ENCODE measurements at places on chromosomes 4 and X. TPM values are rescaled to one million over a fixed set of nuclear protein-coding genes. Genes with fewer than 3 reads are reported as not detected.
A peak's percentile ranks its signal among the peaks of the same experiment; 100 is the strongest.

DNA sequence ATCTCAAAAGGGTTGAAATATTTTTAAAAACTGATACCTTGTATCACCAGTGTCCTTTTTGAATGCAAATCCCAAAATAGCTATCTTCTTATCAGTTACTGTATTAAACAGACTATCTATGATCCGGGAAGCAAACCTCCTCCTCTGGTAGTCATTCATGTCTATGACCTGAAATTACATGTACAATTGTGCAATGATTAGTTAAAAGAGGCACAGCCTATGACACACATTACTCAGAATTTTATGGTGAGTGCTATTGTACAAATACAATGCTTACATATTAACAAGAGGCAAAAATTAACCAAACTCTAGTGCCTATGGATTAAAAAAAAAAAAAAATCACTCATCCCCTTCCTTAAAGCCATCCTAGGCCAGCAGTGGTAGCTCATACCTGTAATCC lies 21.7 kb downstream of the UGDH start:
- no peak for DNase-seq

DNA sequence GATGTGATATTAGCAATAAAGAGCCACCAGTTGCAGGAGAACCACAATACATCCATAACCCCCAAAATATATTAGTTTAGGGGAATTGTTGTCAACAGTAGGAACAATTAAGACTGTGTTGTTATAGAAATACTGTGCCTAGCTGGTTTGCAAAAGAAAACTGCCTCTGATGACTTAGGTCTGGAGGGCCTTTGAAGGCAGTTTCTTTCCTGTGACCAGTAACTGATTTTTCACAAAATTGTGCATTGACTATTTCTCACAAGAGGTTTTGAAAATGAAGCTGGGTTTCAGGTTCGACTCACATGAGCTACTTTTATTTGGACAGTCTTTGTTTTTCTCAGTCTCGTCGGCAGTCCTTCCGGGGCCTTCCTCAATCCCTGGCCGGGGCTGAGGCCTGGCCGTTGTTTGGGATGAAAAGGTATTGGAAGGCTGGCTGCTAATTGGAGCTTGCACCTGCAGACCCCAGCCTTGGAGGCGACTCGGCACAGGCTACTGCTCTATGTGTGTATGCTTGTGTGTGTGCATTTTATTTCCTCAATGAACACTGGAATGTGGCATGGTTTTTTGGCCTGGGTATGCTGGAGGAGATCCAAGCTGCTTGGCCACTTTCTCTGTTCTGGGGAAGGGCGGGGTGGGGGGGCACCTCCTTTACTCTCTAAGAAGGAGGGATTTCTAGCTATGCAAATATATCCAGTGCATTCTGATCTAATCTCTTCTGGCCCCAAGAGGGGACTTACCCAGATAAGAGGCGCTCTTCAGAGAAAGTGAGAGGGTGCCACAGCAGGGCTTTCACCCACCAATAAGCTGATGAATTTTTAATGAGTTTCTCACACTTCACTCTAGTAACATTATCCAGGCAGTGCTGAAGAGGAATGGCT lies 49.5 kb upstream of the LNX1 start:
- peak; percentile 40 for DNase-seq

DNA sequence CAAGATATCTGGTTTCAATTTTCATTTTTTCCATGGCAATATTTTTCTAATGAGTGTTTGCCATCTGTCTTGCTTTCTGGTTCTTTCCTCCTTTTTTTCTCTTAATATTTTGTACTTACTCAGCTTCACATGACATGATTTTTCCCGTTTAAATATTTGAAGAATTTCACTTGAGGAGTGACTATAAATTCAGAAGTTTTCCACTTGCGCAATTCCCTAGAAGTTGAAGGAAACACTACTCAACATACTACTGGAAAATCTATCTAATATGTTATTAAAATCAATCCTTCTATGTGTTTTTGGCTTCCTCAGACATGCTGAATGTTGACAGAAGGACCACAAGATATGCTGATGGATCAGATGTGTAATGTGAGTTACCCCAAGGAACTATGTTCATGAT lies 36.8 kb upstream of the BANK1 start:
- DNase-seq, result no peak

- no peak for DNase-seq
These were observed 5.9 kb downstream of the RTL3 start for GRCh38 chrX:78653118-78653822.

XG gene
- 3.9 TPM for total RNA-seq

TCEAL4 gene
- 86.4 TPM for total RNA-seq

RPGR gene
- total RNA-seq, result 10.4 TPM

GABRE gene
- total RNA-seq, result 85.0 TPM

Measured in mucosa of gallbladder (tissue), 1 donor.